ENCODE measurements at places on chromosomes 7 and 10.

GRCh38 chr10:102801978-102802377 is 35.2 kb downstream of the CYP17A1 start:
- no peak for DNase-seq

- DNase-seq, result peak; percentile 60
Measured at GRCh38 chr10:52313933-52314821, at the start of gene DKK1. Gene DKK1, plus strand, starts transcription at chr10:52314281. Its CDS starts 154 bp downstream, at chr10:52314435.

DNA sequence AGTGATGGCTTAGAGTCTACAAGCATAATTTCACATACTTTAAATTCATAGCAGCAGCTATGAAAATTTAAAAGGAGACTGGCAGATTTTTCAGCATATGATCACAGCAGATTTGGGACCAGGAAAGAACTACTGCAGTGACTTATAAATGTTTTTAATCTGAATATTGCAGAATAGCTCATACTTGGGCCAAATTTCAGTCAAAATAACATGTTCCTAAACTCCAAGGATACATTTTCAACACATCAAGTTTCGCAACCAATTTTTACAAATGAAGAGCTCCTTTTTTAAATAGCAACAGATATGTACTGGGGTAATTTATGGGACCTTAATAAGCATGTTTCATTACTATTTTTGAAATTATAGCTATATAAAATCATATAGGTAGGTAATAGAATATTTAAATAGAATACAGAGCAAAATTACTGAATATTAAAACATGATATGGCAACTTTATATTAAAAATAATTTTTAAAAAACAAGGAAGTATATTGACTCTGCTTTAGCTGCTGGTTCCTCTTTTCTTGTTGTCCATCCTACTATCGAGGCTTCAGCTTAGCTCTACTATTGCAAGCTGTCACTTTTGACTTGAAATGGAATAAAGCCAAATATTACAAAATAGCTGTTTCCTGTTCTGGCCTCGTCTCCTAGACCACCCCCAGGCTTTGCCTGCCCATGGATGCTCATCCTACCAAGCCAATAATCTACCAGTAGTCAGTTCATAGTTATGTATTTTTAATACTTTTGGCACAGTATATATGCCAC is 123.1 kb downstream of the NRBF2 start:
- DNase-seq, result peak; percentile 39

- DNase-seq, result no peak
Measured at GRCh38 chr7:8818406-8818805, 385.0 kb downstream of the NXPH1 start.

- DNase-seq, result no peak
Measured at GRCh38 chr7:140294454-140294853, 103.9 kb downstream of the SLC37A3 start.

GRCh38 chr7:100105534-100105933 is 4.1 kb downstream of the AP4M1 start:
- DNase-seq, result no peak

- no peak for DNase-seq
Measured at GRCh38 chr10:117271427-117271826, 30.5 kb downstream of the SLC18A2 start.

GRCh38 chr10:22644222-22644621 is 70.2 kb downstream of the PIP4K2A start:
- DNase-seq, result no peak

DNA sequence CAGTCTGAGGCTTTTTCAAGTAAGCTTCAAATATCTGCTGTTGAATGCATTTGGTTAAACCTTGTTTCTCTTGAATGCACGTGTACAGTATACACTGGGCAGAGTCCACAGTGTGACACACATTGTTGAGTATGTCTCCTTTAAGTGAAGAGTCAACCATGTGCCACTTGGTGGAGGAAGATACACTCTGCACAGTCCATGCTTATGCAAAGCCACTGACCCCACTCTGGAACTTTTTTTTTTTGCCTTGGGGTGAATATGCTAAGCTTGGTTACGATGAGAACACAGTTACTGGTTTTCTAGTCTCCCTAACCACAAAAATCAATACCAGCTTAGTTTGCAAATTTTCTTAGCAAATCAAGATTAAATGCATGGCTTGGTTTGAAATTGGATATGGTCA is 186.8 kb upstream of the VIPR2 start:
- DNase-seq, result no peak

- DNase-seq, result no peak
Measured at GRCh38 chr10:101919026-101919770, 75.6 kb upstream of the KCNIP2 start.

GRCh38 chr7:142563470-142563869 is 185.8 kb upstream of the PRSS1 start:
- no peak for DNase-seq

GRCh38 chr7:148447221-148447849 is 143.2 kb upstream of the C7orf33 start:
- no peak for DNase-seq

DNA sequence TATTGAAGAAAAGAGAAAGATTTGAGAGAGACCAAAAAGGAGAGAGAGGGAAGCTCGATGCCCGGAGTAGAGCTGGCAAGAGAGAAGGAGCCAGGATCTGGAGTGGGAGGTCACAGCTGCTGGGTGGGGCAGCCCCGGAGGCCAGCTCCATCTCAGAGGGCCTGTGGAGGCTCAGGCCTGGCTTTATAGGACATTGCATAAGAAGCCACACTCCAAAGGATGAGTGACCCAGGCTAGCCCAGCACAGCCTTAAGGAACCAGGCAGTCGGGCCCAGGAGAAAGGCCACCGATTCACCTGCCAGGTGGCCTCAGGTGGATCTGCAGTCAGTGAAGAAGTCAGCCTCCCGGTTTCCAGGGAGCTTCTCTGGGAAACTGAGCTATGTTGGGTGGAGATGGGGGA is 676 bp downstream of the PLAC9 start:
- DNase-seq, result no peak

GRCh38 chr7:137879357-137880158 is 32.8 kb upstream of the DGKI start:
- DNase-seq, result no peak

GRCh38 chr7:47361746-47362215 is 220.1 kb downstream of the TNS3 start:
- no peak for DNase-seq

GRCh38 chr10:13586676-13587355 is at the start of gene PRPF18:
Gene PRPF18, plus strand, starts transcription at chr10:13586965. Its CDS starts 122 bp downstream, at chr10:13587087.
- peak; percentile 93 for DNase-seq

- no peak for DNase-seq
Measured at GRCh38 chr7:69652947-69653701, 54.8 kb downstream of the AUTS2 start.

GRCh38 chr7:574661-575395 is 55.2 kb upstream of the PDGFA start:
- DNase-seq, result no peak

DNA sequence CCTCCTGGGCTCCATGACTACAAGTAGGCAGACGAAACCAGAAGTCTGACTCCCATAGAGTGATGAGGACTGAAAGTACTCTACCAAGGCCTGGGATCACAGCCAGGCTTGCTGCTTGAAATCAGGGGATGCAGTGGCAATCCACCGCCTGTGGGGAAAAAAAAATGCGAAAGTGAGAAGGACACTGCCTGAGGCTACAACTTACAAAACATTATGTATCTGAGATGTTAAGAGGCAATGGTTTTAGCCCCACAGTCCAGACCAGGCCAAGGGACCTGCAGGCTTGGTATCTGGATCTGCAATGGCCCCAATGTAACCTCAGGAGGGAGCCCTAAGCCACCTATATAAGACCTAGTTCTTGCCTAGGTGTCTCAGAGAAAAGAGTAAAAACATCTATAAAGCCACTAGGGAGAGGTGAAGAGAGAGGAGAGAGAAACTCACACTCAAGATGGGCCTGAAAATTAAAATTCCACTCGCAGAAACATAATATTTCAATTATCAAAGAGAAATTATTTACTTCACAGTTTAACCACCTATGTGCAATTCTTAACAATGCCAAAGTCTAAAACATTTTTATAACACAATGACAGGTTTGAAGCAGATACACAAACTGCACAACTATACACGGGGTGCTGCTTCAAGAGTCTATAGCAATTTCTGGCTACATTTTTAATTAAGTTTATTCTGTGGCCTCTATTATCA is 13.9 kb downstream of the DNAJC1 start:
- DNase-seq, result peak; percentile 71

- no peak for DNase-seq
Measured at GRCh38 chr7:119842337-119842736, 430.6 kb upstream of the KCND2 start.

DNA sequence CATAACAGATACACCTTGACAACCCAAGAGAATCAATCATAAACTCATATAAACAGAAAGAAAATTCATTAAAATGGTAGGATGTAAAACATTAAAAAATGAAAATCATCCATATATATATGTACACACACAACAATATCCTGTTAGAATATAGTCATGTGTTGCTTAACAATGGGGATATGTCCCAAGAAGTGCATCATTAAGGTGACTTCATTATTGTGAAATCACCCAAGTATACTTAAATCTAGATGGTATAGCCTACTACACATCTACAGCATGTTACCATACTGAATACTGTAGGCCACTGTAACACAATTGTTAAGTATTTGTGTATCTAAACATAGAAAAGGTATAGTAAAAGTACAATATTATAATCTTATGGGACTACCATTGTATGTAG is 115.8 kb upstream of the TMEM168 start:
- no peak for DNase-seq

DNA sequence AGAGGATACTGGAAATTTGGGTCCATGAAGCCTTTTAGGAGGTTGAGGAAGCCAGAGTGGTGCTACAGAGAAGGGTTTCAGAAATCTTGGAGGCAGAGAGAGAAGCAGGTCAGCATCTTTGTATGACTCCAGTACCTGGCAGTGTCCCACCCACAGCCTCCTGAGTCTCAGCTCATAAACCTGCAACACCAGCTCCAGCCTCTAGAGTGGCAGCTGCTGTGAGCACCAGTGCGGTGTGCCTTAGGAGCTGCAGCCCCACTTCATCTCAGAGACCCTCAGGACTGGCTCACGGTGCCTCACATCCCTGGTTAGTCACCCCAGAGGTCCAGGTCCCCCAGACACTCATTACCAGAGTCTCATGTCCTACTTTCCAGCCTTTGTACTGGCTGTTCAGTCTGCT is 84.8 kb upstream of the PRKAR2B start:
- no peak for DNase-seq

DNA sequence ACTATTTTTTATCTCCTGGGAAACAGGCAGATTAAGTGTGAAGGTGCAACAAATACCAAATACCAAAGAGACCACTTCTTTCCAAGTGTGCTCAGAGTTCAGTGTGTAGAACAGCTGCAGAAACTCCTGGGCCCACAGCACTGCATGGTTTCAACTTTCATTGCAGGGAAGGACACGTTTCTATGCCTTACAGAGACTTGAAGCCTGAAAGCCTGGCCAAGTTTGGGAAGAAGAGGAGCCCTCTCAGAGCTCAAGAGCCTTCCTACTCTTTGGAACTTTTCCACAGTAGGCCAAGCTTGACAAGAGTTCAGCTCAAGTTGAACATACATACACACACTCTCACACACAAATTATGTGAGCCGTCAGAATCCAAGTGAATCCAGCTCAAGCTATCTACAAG is 2.5 kb downstream of the HOXA4 start:
- no peak for DNase-seq

- DNase-seq, result no peak
Measured at GRCh38 chr7:29090151-29090805, 56.1 kb downstream of the CPVL start.

- no peak for DNase-seq
Measured at GRCh38 chr7:151299530-151299929, 42.1 kb upstream of the NUB1 start.

- DNase-seq, result no peak
Measured at GRCh38 chr7:112238852-112239610, 32.5 kb downstream of the ZNF277 start.

- no peak for DNase-seq
Measured at GRCh38 chr7:16028103-16028502, 341.6 kb upstream of the MEOX2 start.

DNA sequence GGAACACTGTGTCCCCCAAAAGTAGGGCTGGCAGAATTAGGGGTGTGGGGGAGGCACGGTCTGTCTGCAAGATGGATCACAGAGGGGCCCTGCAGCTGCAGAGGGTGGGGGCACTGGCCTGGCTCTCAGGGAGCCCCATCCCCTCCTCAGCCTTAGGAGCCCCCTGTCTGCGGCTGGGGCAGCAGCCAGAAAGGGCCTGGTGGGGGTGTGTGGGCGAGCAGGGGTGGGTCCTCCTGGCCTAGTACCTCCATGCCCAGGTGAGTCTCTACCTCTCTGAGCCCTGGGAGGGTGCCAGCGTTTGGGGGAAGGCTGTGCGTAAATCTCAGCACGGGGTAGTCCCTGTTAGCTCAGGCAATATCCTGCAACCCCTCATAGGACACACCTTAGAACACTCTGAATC is 280.5 kb upstream of the PPP2R2D start:
- no peak for DNase-seq

DNA sequence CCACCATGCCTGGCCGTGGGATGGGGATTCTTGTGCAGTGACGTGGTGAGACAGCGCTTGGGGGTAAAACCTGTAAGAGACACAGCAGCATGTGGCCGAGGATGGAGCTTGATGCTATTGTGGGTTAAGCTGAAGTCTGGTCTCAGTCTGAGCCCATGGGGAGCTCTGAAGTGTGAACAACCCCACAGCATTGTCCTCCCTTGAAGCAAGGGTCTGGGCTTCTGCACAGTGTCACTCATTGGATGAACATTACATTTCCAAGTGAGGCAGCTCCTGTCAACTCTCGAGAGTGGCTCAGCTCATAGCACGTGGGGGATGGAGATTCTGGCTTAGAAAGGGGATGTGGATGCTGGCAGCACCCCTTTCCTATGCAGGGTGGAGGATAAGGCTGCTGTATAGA is 32.2 kb upstream of the ZNF438 start:
- DNase-seq, result no peak

- peak; percentile 67 for DNase-seq
Measured at GRCh38 chr7:28062197-28062991, 118.2 kb downstream of the JAZF1 start.

GRCh38 chr10:30987463-30987862 is 44.2 kb downstream of the ZNF438 start:
- DNase-seq, result no peak

- peak; percentile 49 for DNase-seq
Measured at GRCh38 chr10:127755753-127756152, 18.8 kb downstream of the FOXI2 start.

GRCh38 chr10:103551619-103552602 is 58.4 kb downstream of the NEURL1 start:
- peak; percentile 53 for DNase-seq

DNA sequence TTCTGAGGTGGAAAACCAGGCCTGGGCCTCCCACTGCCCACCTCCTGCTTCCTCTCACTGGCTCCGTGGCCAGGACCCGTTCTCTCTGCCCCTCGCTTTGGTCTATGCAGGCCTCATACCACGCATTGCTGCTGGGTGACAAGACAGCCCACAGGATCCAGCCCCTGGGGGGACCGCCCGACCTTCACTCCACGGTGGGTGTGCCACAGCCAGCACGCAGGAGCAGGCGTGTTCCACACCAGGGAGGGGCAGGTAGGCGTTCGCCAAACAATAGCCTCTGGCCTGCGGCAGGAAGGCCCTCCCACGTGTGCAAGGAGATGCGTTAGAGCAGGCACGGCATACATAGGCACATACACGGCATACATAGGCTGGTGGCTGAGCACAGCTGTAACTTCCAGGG is 233.4 kb downstream of the WDR37 start:
- no peak for DNase-seq
